Activated T-cell treated with anti-CD3 and anti-CD28 coated beads for 48 hours (primary cell): ENCODE measurements at places on chromosomes 11 and 22.

- no peak for DNase-seq
These were observed 107.4 kb downstream of the SEZ6L start for GRCh38 chr22:26276529-26277160.

- DNase-seq: no peak
These were observed 191.4 kb downstream of the HIPK3 start for GRCh38 chr11:33448461-33449130.

GRCh38 chr11:133669371-133670053 lies 137.2 kb upstream of the OPCML start:
- DNase-seq: no peak

GRCh38 chr11:20045098-20045688 lies 115.1 kb downstream of the DBX1 start:
- DNase-seq: no peak

- DNase-seq: no peak
These were observed 1.3 kb downstream of the TOLLIP start for GRCh38 chr11:1307998-1308742.

DNA sequence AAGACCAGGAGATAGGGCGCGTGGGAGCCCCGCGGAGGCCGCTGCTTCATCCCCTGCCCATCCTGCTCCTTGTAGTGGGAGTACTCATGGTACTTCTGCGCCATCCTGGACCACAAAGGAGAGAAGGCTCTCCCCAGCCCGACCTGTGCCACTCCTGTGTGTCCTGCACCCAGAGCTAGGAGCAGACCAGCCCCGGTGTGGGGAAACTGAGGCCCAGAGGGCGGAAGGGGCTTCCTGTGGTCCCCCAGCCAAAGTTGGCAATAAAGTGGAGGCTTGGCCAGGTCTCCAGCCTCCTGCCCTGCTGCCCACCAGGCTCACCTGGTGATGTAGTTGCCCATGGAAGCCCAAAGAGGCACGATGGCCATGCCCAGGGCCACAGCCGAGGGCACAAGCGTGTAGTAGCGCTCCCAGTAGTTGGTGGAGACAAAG lies 4.7 kb downstream of the UNC93B1 start:
- no peak for DNase-seq

- peak; percentile 7 for DNase-seq
These were observed 3.2 kb downstream of the EHF start for GRCh38 chr11:34624069-34624468.

GRCh38 chr22:17422736-17423343 lies 53.6 kb downstream of the CECR2 start:
- no peak for DNase-seq

DNA sequence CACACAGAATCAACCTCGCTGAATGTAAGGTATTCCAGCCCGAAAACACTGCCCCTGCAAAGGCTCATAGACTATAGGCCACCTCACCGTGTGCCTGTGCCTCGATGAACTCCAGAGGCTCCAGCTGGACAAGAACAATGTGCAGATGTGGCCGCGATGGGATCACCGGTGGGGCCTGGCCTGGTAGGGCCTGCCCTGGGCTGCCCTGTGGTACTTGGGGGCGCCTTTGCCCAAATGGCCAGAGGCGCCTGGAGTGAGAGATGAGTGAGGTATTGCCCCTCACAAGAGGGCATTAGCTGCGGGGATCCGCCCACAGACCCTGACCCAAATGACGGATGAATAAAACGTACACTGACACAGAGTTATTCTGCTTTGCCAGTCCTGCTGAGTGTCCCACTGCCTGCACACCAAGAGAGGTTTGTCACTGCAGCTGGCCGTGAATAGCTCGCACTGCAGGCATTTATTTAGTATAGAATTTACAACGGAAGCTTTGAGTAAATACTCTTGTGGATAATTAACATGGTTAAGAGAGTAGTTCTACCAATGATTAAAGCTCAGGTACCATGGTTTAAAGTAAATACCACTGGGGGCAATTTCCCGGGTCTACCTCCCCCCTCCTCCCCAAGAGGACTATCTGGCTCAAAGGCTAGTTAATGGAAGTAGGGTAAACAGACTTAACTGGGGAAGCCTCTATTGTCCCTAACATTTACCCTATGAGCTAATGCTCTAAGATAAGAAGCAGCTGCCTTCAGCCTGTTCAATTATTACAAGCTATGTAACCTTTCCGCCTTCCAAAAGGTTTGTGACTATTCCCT lies 101.1 kb upstream of the IGLL5 start:
- no peak for DNase-seq

- DNase-seq: no peak
These were observed 181.3 kb downstream of the METTL15 start for GRCh38 chr11:28289444-28289843.

GRCh38 chr22:49686495-49687219 lies 141.0 kb downstream of the BRD1 start:
- no peak for DNase-seq

DNA sequence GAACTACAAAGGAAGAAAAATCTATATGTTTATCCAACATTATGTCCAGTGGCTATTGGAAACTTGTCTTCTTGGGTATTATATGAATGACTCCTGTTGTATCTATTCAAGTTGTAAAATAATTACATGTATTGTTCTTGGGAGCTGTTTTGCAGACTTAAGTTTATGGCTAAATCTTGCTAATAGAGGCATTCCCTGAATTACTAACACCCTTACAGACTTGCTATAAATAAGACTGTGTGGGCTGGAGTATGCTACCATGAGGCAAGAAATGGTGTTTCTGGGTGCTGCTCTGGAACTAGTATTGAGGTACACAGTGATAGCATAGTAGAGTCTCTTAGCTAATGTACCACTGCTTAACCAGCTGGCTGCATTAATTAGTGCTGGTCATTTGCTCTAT lies 155.1 kb downstream of the HIPK3 start:
- no peak for DNase-seq

DNA sequence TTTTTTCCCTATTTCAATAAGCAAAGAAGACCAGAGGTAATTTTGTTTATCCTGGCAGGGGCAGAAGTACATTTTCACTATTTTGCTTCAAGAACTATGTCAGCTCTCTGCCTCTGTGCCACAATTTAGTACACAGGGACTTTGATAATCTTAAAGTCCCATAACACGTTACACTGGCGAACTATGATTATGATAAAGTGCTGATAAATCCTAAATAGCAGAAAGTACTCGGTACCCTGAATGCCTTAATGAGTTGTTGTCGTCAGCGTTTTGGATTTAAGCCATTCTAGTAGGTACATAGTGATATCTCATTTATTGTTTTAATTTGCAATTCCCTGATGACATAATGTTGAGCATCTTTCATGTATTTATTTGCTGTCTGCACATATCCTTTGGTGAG lies 16.6 kb upstream of the PHOX2A start:
- DNase-seq: no peak

DNA sequence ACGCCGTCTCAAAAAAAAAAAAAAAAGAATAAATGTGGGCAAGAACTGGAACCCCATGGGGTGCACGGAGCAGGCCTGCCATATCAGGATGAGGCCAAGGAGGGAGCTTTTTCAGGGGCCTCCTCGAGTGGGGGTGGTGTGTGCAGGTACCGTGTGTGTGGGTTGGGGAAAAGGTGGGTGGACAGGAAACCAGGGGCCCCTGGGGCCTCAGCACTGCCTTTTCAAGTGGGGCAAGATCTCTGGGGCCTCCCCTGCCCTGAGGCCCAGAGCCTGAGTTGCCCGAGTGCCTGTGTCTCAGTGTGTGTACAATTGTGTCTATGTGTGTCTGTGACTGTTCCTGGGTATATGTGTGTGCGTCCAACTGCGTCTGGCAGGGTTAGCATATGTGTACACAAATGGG lies 23.8 kb downstream of the TEF start:
- DNase-seq: peak; percentile 33

- peak; percentile 64 for DNase-seq
These were observed 64.5 kb downstream of the AMBRA1 start for GRCh38 chr11:46529095-46529905.

DNA sequence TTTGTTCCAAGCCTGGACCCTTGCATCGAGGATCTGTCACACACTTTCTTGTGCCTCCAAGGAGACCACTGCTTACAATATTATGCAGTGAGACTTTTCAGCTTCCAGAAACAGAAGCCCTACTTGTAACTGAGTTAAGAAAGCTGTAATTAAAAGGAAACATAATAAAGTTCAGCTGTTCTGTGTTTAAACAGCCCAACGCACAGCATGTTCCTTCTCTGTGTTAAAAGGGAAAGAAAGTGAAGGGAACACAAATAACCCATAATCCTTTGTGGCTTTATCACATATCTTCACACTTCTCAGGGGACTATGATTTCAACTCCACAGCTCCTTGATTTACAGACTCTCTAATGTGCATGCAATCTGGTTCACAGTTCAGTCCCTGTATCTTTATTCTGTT lies 200.3 kb upstream of the MTNR1B start:
- DNase-seq: no peak

DNA sequence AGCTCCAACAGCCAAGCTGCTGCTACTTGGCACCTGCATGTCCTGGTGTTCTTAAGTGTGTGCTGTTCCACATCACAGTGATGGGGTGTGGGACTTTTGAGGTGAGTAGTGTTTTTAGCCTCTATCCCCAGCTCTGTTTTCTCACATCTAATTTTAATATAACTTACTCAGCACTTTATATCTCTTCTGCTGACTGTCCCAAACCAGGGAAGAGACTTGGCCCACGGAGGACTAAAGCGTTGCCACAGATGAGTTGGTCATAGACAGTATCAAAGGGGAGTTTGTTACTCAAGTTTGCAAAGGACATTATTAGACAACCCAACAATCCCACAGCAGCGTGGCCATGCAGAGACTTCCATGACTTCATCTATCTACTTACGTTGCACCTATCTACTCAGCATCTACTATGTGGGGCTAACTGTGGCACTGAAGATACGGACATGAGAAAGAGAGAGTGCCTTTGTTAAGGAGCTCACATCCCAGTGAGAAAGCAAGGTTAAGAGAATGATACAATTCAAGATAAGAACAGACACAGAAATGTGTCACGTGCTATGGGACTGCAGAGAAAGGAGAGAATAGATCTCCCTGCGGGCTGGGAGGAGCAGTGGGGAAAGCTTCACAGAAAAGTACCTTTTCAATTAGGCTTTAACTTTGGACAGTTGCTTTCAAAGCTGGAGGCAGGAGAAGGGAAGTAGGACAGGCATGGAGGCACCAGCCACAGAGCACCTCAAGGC lies 82.4 kb downstream of the ME3 start:
- no peak for DNase-seq

DNA sequence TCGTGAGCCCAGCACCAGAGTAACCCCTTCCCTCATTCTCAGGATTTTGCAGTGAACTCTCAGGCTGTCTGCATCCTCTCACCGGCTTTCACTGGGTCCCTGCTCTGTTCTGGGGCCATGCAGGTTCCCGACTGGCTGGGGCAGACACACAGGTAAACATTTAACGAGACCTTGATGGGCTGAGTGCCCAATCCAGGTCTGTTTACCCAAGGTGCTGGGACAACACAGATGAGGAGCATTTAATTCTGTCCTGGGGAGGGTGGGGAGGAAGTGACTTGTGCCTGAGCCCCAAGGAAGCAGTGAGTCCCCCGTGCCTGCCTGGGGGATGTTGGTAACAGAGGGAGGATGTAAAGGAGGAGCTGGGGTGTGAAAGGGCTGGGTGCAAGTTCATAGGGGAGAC lies 4.4 kb downstream of the BIK start:
- DNase-seq: no peak

- DNase-seq: no peak
These were observed 6.2 kb upstream of the FTH1 start for GRCh38 chr11:61973476-61974162.

DNA sequence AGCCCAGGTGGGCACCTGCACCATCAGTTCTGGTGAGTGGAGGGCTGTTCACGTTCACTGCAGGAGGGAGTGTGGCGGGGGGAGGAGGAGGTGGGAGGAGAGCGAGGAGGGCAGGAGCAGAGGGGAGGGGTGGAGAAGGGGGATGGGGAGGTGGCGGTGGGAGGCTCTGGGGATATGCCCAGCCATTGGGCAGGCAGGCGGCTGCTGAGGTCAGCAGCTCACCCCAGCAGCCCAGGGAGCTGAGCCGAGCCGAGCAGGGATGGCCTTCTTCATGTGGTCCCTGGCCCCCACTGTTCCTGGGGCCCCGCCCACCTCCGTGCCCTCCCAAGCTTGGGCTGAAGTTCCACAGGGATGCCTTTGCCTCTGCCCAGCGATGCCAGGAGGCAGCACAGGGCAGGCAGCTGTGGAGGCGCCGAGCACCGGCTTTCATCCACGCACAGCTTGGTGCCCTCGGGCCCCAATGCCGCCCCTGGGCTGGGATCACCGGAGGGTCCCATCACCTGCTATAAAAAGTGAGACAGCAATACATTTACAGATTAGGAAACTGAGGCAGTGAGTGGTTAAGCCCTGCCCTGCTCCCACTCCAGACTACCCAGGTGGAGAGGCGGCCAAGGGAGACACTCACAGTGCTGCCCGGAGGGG lies 21.6 kb downstream of the RTN4R start:
- no peak for DNase-seq

DNA sequence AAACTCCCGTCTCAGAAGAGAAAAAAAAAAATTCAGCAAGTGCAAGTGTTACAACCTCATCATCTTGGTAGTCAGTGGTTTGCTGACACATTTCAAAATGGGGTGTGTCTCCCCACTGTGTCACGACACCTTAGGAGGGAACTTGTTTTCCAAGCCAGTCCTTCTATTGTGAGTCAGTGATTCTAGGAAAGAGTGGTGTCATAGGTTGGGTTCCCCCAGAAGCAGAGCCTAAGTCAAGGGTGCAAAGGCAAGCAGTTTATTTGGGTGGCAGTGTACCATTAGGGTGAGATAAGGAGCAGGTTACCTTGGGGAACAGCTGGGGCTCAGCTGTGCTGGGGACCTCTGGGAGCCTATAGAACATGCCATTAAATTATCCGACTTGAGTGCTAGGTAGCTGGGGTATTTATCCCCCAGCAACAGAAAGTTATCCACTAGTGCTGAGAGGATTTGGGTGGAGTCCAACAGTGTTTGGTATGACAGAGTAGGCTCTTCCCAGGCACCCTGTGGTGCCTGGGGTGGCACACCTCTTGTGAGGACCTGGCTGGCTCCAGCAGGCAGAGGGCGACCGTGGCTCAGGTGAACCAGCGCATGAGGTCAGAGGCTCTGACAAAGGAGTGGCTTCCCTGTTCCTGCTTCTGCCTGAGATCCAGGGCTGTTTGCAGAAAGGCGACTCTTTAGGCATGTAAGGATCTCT lies 41.7 kb downstream of the KIAA1671 start:
- peak; percentile 29 for DNase-seq

- no peak for DNase-seq
These were observed 248.4 kb upstream of the B3GAT1 start for GRCh38 chr11:134660416-134660815.

- no peak for DNase-seq
These were observed 21.1 kb upstream of the RAB1B start for GRCh38 chr11:66247295-66247694.

DNA sequence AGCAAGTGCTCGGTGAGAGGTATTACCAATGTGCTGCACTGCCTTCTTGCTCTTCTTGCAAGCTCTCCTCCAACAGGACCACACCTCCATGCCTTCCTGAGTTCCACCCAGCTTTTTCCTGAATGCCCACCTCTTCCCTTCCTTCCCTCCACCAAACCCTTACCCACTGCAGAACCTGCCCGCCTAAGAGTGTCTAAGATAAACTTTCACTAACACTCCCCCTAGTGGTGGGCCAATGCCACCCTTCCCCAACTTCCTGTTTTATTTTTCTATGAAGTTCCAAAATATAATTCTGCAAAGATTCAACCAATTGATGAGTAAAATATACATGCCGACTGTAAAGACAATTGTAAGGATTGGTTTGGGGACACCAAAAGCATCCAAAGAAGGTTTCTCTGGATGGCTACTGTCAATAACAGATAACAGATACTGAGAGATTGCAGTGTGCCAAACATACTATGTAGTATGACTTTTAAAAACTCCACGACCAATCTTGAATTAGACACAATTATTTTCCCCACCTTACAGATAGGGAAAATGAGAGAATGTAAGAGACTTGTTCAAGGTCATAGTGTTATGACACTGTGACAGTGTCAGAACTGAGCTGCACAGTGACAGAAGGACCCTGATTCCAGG lies 38.6 kb upstream of the BMAL1 start:
- DNase-seq: peak; percentile 30
